Memory B cell (primary cell): ENCODE measurements at places on chromosomes 6 and 20.
A peak's percentile ranks its signal among the peaks of the same experiment; 100 is the strongest.

DNA sequence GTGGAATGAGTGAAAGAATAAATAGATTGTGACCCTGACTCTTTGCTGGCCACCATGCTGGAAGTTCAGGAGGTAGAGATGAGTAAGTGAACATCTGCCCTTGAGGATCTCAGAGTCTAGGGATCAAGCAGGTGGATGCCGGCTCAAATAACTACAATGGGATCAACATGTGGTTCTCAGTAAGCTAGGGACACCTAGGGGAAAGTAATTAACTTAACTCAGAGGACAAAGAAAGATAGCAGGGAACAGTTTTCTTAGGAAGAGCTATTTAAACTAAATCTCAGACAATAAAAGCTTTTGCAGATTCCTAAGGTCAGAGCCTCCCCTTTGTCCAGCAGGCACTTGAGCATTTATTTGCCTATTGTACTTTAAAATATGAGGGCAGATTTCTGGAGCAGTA, 29.1 kb downstream of the SLC13A3 start:
- DNase-seq = no peak

DNA sequence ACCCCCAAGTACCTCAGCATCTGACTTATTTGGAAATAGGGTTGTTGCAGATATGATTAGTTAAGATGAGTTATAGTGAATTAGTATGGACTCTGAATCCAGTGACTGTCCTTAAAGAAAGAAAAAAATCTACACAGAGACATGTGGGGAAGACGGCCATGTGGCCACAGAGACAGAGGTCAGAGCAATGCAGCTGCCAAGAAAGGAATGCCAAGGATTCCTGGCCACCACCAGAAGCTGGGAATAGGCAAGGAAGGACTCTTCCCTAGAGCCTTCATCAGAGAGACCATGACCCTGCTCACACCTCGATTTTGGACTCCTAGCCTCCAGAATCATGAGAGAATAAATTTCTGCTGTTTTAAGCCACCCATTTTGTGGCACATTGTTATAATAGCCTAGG, 81.8 kb downstream of the FYN start:
- no peak for DNase-seq

DNA sequence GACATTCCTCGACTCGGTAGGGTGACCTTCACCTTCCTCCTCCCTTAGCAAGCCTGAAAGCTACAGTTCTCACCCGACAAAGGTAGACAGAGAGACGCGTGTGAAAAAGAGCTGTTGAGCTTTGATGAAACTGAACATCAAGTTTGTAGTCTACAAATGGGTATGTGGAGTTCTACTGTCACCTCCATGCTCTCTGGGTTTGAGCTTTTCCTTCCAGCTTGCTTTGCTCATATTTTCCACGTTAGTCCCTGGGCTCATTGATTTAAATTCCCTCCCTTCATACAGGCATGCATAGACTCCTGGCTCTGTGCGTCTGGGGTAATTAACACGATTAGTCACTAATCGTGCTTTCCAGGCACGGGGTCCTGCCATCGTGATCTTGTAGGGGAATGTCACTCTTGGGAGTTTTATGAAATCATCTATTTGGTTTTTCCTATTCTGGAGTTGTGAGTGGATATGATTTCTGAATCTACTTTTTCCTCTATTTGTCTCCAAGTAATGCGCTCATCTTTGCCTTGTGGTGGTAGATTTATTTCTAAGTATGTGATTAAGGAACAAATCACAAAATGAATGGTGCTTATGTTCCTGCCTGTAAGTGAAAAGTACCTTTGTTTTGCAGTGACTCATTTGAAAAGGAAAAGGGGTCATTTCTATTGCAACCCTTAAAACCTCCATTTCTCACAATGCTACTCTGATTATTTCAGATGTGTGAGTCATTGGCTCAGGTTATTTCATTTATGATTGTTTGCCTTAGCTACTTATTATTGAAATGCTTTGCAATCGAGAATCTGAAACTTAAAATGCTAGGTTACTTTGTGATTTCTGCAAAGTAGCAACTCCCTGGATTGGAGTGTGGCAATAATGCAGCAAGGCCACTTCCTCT, 154.6 kb downstream of the ZDHHC14 start:
- no peak for DNase-seq

GRCh38 chr6:13338038-13338437, 9.7 kb upstream of the TBC1D7 start:
- DNase-seq = no peak

DNA sequence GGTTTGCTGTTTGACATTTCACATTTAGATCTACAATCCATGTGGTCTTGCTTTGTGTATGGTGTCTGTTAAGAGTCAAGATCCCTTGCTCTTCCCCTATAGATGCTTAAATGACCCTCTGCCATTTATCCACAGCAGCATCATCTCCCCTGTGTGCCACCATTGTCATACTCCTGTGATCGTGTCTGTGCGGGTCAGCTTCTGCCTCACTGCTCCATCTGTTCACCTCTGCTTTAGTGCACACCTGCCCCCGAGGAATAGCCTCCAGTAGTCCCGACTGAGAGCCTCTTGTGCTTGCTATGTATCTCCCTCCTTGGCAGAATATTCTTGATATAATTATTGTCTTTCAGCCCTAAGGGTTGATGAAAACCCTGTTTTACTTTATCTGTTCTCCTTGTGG, 551.2 kb downstream of the CDH26 start:
- no peak for DNase-seq

- DNase-seq = no peak
Measured at GRCh38 chr6:106546261-106546690, 83.0 kb downstream of the RTN4IP1 start.

DNA sequence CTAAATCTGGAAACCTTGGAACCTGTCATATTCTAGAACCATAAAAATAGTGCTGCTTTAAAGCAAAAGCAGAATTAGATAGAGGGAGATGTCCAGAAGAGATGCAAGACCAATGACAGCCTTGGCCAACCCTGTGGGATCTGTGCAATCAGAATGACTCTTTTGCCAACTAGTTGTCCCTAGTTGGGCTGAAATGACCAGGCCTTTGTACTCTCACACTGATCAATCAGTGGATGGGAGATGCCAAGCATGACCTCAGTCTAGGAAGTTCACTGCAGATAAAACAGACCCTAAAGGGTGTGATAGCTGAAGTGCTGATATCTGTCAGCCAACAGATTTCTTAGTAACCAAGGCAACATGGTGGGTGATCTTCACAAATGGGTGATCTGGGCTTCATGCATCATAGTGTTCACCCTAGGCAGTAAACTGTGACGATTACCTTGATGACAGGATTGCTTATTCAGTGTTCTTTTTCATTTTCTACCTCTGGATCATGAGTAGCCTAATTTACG, 52.1 kb downstream of the BCKDHB start:
- no peak for DNase-seq

DNA sequence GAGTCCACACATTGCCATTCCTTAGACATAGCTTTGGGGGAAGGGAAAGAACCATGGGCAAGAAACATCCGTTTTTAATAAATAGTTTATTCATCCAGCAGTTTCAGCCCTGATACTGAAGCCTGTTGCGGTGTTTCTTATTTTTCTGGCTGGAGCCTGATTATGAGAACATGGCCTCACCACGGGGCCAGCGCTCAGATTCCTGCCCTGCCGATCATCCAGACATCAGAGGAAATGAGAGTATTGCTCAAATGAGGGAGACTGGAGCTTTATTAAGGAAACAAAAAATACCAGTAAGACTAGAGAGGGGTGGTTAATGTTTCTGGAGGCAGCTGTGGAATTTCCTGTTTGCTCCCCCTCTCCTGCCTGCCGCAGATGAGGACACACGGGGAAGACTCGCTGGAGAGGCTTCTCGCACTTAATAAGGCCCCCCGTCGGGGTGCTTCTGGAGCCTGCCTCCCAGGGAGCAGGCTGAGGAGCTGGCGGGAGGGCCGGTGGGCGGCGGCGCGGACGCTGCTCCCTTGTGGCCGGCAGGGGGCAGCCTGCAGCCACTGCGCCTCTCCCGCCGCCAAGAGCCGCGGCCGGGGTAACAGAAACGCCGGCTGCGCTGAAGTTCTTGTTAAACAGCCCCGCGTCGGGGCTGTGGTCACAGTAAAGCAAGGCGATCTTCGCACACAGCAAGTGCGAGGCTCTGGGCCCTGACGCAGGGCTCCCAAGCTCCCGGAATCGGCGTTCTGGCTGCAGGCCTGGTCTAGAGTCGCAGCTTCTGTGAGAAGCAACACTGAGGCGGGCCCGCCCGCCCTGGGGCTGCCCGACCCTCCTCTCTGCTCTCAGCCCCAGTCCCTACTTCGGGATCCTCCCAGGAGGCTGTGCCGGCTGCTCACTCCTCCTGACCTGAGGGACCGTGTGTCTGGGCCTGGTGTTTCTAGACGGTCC, 17.5 kb downstream of the LEMD2 start:
- peak; percentile 73 for DNase-seq

DNA sequence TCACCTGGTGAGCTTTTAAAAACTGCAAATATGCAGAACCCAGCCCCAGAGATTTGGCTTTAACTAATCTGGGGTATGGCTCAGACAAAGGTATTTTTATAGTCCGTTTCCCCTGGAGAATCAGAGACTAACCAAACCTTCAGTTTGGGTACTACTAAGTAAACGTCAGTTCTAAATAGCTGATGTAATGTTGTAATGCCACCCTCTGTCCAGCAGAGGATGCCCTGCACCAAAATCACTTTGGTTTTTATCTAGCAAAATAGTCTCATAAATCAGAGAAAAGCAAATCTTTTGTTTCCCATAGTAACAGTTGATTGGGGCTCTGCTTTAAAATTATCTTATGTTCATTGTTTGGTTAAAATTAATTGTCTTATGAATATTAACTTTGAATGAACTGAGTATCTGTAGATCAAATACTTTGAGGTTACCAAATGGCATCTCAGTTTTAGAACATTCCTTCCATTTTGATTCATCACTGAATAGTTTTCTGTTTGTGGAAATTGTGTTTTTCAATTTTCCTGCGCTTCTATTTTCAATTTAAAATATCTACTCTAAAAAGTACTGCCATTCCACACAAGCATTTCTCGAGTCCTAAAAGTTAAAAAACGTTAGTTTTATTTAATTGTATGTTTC, 278.3 kb upstream of the PLCB4 start:
- DNase-seq = no peak

DNA sequence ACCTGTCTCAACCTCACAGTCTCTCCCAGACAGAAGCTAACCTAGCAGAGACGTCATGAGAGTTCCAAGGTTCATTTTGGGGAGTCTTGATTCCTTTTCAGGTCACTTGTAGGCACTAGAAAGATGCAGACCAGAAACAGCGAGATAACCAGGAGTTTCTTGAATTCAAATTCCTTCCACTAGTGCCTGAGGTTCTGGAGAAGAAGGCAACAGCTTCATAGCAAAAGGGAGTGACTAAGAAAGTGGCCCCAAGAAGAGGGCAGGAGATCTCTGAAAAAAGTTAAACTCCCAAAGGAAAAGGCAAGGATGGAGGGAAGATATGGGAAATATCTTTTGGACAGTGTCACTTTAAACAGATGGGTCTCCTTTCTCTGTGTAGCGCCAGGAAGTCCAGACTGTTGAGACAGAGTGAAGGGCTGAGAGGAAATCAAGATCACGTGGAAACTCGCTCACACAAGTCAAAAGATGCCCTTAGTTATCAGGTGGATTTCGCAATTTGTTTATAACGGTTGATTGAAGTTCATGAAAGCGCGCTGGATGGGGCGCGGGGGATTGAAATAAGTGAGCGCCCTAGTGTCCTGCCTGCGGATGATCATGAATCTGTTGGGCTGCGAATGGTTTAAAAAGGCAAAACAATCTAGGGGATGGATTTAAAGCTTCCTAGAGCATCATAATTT, 4.8 kb upstream of the PRSS16 start:
- no peak for DNase-seq

GRCh38 chr20:52905241-52905994, 66.7 kb upstream of the TSHZ2 start:
- no peak for DNase-seq

- no peak for DNase-seq
Measured at GRCh38 chr6:43993881-43994523, 133.2 kb downstream of the MRPL14 start.

GRCh38 chr6:5333658-5334057, 72.3 kb downstream of the FARS2 start:
- DNase-seq = no peak
